ENCODE measurements at places on chromosomes 11 and 22. TPM values are rescaled to one million over a fixed set of nuclear protein-coding genes. Genes with fewer than 3 reads are reported as not detected.
A peak's percentile ranks its signal among the peaks of the same experiment; 100 is the strongest.

DNA sequence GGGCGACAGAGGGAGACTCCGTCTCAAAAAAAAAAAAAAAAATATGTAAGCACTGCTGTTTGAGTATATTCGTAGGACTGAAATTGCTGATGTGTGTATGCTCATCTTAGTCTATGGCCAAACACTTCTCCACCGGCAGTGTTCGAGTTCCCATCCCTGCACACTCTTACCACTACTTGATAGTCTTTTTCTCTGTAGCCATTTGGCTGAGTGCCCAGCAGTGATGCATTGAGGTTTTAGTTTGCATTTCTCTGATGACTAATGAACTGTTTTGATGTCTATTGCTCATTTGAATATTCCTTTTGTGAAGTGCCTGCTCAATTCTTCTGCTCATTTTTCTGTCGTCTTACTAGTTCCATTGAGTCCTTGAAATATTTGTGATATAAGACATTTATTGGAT is 1.9 kb downstream of the TIRAP start:
- DNase-seq, result peak; percentile 19

Gene TUBA8
- 0.13 TPM for polyA plus RNA-seq

- DNase-seq, result no peak
Measured at GRCh38 chr22:42389143-42389542, 43.1 kb downstream of the NFAM1 start.

Gene MTCH2
- 192 TPM for polyA plus RNA-seq

All from A549 (cell line).